Stimulated activated CD4-positive, alpha-beta T cell treated with anti-CD3 and anti-CD28 coated beads, Interleukin-1b, Interleukin-23, amount 100 ng/mL, for 48 hours (primary cell): ENCODE measurements at places on chromosomes 3 and 15.

- DNase-seq = no peak
These were observed 85.5 kb downstream of the NCEH1 start for GRCh38 chr3:172625404-172625803.

GRCh38 chr15:90087454-90088154, 14.7 kb downstream of the IDH2 start:
- peak; percentile 37 for DNase-seq

DNA sequence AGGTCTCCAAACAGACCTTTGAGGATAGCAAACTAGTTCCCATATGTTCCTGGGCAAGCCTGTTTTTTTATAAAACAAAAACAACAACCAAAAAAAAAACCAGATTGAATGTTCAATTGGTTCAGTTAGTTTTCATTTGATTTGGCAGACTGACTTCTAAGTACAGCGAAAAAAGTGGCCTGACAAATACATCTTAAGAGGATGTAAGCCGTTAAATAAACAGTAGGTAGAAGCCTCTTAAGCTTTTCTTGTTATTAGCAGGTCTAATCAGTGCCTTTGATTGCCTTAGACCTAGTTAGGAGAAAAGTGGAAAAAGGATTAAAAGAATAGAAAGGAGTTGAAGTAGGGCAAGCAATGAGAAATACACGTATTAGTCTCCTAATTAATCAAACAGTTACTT, 13.2 kb downstream of the TSC22D2 start:
- DNase-seq = no peak

- DNase-seq = no peak
These were observed 517 bp downstream of the FBN1 start for GRCh38 chr15:48644827-48645557.

GRCh38 chr15:35932531-35932930, 386.6 kb upstream of the DPH6 start:
- DNase-seq = no peak

DNA sequence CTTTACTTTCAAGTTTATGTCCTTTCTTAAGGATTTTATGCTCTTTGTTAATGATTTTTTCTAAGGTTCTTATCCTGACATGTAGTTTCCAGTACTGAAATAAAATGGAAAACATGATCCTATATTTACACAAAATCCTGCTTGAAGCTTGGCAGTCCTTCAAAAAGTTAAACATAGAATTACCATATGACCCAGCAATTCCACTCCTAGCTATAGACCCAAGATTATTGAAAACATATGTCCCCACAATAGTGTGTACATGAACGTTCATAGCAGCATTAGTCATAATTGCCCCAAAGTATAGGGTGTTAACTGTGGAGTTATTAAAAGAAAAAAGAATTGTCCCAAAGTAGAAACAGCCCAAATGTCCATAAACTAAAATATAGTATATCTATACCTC, 33.2 kb downstream of the ITGB5 start:
- DNase-seq = no peak

GRCh38 chr3:138381413-138381901, 33.1 kb downstream of the MRAS start:
- DNase-seq = no peak

DNA sequence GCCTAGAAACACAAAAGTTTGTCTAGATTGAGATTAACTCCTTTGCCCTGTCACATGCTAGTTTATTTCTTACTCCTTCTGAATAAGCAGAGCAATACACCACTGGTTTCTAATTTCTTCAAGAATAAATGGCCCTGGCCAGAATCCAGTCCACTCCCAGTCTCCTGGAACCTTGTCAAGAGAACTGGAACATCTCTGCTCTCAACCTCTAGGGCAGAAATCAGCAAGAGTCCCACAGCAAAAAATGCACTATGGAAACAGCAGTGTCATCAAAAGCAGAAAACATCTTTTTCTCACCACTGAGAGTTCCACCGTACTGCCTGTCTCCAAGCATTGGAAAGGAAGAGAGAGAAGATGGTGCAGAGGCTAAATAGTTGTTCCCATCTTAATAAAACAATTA, 35.9 kb upstream of the PPP2R3A start:
- no peak for DNase-seq

- no peak for DNase-seq
These were observed 24.8 kb downstream of the AKAP13 start for GRCh38 chr15:85404918-85405866.

DNA sequence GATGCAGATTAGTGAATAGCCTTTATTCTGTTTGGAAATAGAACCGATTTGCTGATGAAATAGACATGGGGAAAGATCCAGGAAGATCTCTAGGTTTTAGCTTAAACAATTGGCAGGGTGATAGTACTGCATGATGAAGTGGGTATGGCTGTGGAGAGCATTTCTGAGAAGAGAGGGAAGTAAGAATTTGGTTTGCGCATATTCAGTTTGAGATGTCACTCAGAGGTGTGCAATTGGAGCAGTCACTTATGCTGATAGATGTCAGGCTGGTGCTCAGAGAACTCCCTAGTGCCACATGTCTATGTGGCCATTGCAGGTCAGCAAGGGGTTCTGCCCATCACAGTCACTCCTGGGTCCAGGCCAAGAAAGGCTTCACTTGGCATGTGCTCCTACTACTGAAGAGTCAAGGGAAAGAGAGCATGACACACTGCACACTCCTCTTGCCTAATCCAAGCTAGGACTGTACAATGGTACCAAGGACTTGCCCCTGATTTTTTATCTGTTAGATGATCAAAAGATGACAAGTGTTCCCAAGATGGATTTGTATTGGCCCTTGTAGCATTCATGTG, 57.2 kb upstream of the ST8SIA2 start:
- DNase-seq = no peak

DNA sequence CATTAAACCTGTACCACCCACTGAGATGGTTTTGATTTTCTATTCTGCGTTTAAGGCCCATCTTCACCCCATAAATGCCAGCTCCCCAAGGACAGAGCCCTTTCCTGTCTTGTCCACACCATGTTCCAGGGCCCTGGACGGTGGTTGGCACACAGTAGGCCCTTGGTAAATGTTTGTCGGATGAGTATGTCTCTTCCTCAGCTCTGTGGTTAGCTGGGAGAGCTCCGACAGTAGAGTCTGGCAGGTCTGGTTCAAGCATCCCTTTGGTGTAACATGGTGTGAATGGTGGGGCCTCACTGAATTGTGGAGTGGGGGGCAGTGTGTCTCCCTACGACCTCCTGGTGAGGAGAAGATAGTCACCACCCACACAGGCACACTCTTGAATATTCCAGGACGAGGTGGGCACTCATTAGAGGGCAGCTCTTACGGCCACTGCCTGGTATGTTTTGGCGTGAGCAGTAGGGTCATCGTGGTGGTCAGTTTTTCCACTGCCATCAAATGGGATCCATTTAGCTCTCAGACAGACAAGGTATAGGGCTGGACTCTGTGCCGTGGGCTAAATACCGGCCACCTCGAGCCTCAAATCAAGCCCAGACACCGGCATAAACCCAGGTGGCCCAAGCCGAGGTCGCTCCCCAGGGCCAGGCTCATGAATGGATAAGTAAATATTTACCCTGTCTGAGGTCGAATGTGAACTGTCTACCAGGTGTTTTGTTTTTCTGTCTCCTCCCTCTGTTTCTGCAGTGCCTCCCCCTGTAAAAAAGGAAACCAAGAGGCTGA, 61.3 kb downstream of the SMAD3 start:
- no peak for DNase-seq

- DNase-seq = no peak
These were observed 13.3 kb upstream of the THUMPD3 start for GRCh38 chr3:9349321-9350117.

GRCh38 chr15:77543159-77543882, 89.4 kb downstream of the LINGO1 start:
- peak; percentile 72 for DNase-seq

- no peak for DNase-seq
These were observed 65.5 kb downstream of the SSUH2 start for GRCh38 chr3:8579096-8579495.

- DNase-seq = no peak
These were observed 83.5 kb downstream of the IGF1R start for GRCh38 chr15:98731712-98732450.

- no peak for DNase-seq
These were observed 546.8 kb downstream of the TBL1XR1 start for GRCh38 chr3:176650478-176650877.

DNA sequence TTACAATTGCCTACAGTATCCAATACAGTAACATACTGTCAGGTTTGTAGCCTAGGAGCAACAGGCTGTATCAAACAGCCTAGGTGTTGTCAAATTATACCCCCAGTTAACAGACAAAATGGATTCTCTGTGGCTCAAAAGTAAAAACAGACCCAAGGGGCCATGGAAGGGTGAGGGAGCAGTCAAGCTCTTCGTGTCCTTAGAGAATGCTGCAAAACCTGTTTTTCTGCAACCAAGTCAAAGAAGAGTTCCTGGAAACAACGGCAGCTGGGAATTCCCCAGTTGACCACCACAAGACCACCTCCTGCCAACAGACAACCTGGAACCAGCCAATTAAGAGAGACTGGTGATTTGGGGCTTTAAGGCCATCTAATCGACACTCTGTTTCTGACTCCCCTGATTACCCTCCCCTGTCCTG, 11.1 kb upstream of the THUMPD3 start:
- no peak for DNase-seq

- DNase-seq = no peak
These were observed 27.7 kb upstream of the MUC4 start for GRCh38 chr3:195839260-195840010.

- no peak for DNase-seq
These were observed 294.8 kb downstream of the PLCL2 start for GRCh38 chr3:17179381-17180205.

DNA sequence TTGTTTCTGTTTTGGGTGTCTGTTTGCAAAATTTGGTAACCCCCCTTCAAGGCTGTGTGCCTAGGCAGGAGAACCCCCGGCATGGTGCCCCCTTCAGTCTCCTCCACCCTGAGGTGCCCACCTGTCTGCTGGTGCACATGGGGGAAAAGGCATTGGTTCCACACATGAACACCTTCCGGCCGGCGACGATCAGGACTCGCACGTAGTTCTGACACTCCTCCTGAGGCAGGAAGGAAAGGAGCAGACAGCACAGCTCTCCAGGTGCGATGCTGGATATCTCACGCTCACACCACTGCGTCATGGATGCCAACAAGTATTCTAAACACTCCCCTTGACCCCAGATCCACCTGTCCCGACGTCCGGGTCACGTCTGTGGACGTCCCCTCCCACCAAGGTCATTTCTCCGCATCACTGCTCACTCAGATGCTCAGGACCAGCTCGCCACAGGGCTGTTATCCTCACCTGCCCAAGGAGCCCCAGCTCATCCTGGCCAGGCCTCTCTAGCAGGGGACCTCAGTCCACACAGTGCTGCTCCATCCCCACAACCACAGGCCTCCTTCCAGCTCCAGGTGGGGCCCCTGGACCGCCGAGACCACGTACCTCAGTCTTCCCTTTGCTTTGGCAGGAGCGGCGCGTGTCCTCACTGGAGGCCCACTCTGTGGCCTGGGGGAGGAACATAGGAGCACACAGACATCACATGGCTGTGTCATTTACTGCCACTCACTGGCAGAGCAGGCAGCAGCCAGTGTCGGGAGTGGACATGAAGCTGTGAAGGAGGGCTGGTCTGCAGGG, 99.0 kb downstream of the SEMA5B start:
- DNase-seq = no peak

DNA sequence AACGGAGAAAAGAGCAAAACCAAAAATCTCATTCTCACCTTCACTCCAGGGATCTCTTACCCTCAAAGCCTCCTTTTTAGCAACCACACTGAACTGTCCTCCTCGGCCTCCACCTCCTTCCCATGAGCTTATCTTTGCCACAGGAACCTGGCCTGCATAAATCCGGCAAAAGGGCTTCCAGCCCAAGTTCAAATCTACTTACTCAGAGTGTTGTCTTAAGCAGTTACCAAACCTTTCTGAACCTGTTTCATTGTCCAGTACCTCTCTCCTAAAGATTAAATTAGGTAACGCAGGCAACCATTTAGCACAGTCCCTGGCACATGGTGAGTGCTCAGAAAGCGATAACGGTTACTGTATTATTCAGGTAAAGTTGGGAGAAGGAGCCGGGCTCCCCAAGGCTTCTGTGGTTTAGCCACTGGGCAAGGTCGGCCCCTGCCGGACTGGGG, 777 bp downstream of the CIB1 start:
- no peak for DNase-seq

GRCh38 chr3:153158961-153159735, 2.9 kb upstream of the RAP2B start:
- DNase-seq = no peak
